GM06990 (cell line): ENCODE measurements at places on chromosomes 12 and 14.

- DNase-seq: peak; percentile 38
Observed at GRCh38 chr12:103392722-103393121, 103.0 kb downstream of the C12orf42 start.

DNA sequence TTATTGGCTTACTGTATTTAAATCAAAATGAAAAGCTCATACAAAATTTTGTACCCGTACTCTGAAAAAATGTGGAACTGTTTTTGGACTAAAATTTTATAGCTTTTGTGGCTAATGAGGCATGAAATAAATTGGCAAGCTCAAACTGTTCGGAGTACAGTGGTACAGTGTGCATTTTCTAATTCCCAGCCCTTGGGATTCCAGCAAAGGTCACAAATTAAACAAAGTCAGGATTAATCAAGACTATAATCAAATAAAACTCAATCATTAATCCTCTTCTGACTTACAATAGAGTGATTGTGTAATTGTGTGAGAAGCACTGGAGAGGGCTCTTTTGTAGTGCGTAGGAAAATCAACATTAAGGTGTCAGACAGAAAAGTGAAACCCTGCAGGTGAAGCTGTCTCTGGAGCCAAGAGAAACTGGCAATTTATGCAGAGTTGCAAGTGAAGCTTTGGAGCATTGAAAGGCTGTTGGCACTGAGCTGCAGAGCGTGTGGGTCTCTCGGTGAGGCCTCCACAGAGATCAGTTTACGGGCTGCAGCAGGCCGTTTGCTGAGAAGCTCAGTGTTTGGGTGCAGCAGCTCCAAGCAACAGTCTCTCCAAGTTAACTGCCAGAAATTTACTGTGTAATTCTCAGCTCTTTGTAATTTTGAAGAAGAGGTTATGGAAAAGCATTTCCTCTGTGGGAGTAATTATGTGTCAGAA lies 275.9 kb downstream of the FBXL14 start:
- DNase-seq: no peak

GRCh38 chr14:68651652-68652432 lies 141.0 kb downstream of the ZFP36L1 start:
- DNase-seq: no peak

GRCh38 chr14:65329911-65330310 lies 82.6 kb upstream of the FUT8 start:
- no peak for DNase-seq

- no peak for DNase-seq
Observed at GRCh38 chr12:66280561-66280960, 21.7 kb upstream of the HELB start.

DNA sequence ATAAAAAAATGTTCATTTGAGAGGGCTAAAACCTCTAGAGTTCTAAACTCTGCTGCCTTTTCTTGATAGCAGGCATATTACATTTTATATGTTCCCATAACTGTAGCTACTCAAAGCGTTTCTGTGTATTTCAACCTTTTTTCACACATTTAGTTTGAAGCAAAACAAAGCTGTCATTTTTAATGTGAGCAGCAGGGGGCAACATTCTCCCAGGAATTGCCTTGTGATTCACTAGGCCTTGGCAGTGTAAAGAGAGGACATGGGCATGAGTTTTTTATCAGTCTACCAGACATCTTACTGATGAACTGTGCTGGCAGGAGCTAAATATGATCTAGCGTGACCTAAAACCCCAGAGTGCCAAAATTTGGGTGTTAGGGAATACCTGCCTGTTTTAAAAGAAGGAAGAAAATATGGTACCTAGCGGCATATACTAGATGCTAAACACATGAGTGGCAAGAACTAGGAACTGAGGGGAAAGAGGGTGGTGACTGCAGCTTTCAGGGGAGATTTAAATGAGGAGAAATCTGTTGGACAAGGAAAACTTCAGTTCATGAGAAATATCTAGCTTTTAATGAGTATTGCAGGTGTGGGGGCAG lies 65.3 kb downstream of the IFT43 start:
- DNase-seq: no peak

- peak; percentile 72 for DNase-seq
Observed at GRCh38 chr14:95319312-95320077, at the start of gene CLMN. CLMN (minus strand) TSS chr14:95319908; CDS start chr14:95319792, 116 bp downstream.

- no peak for DNase-seq
Observed at GRCh38 chr14:51006781-51007211, 62.5 kb upstream of the PYGL start.

DNA sequence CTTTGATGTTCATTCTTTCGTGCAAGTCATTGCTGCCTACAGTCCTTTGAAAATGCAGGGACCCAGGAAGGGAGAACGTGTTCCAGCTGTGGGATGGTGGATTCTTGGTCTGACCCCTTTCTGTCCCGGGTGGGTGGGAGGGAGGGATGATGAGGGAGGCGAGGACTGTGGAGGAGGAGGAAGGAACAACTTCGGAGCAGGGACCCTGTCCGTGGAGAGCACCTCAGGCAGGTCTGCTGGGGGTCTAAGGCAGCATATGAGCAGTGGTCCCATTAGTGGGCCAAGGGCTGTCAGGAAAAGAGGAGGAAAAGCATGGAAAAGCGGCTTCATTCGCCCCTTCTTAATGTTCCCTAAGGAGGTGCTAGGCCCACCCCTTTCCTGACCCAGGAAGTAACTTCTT lies 36.0 kb downstream of the CACNA2D4 start:
- no peak for DNase-seq
